ENCODE measurements at places on chromosomes 1 and 21.

DNA sequence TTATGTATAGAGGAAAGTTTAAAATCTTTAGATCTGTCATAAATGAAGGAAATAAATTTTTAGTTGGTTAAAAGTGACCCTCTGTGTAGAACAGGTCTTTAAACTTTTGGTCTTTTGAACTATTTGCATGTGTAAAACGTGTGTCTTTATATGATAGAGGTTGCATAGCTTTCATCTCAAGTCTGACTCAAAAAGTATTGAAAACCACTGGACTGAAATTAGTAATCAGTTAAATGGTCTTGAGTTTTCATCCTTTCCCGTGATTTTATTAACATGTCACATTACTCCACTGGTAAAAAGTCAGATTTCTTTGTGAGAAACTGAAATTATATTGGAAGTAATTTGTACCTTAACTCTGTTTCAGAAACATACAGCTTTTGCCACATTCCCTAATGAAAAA is 1.8 kb downstream of the RNPC3 start:
- no peak for DNase-seq

DNA sequence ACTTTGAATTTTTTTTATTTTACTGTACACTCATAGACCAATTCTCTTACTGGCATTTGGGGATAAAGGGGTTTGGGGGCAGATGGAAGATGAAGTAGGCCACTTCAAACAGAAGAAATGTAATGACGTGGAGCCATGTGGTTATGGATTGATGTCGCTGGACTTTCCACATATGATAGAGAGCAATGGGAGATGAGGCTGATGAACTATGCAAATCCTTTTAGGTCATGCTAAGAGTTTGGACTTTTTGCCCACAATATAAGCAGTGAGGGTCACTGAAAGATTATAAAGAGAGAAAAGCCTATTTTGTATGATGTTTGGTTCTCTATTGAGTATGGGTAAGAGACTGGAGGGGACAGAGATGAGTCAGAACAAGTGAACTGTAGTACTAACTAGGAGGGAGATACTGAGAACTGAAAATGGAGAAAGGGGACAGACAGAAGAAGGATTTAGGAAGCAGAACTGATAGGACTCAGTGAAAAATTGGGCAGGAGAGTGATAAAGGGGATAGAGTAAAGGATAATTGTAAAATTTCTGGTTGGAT is 9.2 kb downstream of the C1orf21 start:
- DNase-seq = no peak

- DNase-seq = no peak
Measured at GRCh38 chr1:116923421-116923820, 13.7 kb downstream of the PTGFRN start.

DNA sequence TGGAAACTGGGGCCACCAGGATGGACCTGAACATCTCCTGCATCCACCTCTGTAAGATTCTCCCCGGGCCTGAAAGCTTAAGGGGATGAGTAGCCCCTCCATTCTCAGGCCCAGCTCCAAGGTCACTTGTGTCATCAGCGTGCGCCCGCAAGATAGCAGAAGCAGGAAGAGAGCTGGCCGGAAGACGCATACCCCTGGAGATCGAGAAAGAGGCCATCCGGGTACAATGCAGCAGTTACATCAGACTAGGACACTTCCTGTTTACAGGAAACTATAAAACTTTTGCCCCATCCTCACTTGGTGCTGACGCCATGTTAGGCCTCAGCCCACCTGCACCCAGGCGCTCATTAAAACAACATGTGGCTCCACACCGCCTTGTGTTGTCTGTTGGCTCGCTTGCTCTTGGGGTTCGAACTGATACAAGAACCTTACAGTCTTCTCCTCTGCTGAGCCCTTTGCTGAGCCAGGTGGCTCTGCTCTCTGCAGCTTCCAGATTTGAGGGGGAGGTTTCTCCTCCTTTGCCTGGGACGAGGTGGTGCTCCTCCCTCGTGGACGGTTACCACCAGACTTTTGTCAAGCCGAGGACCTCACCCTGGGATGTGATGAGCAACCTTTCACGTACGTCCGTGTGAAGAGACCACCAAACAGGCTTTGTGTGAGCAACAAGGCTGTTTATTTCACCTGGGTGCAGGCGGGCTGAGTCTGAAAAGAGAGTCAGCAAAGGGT is 277.5 kb upstream of the C1orf174 start:
- DNase-seq = no peak

DNA sequence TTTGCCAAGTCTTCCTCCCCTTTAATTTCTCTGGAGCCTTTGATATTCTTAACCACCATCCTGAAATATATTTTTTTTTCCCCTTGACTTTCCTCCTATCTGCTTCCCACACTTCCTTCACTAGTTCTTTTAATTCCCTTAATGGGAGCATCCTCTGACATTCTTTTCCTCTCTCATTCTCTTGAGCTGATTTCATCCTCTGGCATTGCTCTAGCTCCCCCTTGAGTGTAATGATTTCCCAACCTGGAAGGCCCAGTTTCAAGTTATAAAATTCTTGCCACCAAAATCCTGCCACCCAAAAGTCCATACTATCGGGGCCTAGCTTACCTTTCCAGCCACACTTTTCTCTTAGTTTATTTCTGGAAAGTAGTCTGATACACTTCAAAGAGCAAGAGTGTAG is 39.5 kb upstream of the UBE2U start:
- no peak for DNase-seq

DNA sequence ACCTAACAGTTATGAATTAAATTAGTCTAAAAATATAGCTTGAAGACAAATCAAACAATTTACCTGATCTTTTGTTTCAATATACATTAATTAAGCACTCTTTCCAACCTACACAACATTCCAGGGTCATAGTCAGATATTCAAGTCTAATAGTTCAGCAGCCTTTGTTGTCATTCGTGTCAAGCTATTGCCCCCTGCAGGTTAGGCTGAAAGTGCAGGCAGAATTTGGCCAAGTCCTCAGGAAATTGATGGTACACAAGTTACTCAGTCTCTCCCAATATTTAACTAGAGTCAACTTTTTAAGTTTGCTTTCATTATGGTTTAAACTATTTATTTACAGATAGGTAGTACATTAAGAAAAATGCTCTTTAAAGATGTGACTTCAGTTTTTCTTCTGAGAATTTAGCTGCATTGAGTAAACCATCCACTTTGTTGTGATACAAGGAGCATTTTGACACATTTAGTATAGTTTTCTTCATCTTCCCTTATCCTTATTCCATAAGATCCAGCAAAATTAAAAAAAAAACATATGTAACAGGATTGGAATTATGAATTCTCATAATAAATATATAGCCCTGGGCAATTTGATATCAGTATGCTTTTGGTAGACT is 130.3 kb upstream of the DPYD start:
- DNase-seq = peak; percentile 88

DNA sequence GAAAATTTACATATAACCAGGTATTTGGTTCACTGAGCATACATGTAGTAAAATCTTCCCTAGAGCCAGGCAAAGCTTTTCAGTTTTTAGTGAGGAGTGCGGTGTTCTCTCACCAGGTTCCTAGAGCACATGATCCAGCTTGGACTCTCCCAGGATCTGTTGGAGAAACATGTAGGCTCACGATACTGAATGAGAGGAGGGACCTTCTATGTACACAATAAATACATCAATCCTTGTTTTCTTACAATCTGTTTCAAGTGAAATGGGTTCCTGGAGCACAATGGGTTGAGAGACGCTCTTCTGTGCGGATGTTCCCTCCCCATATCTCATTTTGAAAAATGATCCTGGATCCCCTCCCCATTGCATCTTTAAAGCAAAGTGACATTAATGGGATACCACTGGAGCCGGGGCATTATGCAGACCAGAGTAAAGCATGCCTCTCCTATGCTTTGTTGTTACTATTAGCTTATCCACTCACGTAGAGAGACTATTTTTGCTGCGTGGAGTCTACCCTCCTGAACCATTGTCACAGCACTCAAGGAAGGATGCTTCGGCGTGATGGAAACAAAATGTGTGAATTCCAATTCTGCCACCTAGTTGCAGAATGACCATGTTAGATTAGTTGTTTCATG is 19.3 kb downstream of the SMYD2 start:
- no peak for DNase-seq

DNA sequence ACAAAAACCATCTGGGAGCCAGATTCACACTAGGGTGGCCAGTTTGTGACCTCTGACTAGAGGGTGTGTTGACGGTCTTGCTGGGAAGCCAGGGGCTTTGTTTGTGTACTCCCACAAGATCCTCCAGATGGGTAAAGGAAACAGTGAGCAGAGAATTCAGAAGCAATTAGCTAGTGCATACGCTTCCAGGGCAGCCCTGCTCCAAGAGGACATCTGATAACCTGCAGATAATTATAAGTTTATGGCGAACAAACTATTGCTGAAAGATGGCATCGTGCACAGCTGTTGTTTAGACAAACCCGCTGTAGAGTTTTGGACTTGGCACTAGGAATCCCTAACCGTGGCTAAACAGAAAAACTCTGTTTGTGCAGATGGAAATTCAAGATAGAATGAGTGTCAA is 326.4 kb downstream of the TGFB2 start:
- DNase-seq = peak; percentile 57

- DNase-seq = peak; percentile 43
Measured at GRCh38 chr1:10253755-10254154, 43.4 kb downstream of the KIF1B start.

- no peak for DNase-seq
Measured at GRCh38 chr1:81314513-81315233, 486.1 kb upstream of the ADGRL2 start.

- DNase-seq = no peak
Measured at GRCh38 chr1:205306929-205307566, 14.5 kb downstream of the NUAK2 start.

DNA sequence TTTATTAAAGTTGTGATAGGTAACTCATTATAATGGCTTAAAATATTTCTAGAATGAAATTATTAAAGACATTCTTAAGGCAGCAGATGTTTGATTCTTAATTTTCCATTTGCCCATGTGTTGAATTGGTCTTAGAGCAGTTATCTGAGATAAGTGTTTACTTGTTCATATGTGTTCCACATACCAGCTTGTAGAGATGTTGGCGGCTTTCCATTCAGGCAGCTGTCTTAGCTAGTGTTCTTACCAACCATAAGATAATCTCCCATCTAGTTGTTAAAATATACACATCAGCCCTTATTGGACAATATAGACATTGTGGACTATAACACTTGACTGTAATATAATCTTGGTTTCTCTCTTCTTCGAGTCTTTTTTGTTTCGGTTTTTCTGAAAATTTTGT is 1372.9 kb upstream of the ADGRL2 start:
- no peak for DNase-seq

- DNase-seq = no peak
Measured at GRCh38 chr1:247409869-247410544, 6.0 kb upstream of the NLRP3 start.

DNA sequence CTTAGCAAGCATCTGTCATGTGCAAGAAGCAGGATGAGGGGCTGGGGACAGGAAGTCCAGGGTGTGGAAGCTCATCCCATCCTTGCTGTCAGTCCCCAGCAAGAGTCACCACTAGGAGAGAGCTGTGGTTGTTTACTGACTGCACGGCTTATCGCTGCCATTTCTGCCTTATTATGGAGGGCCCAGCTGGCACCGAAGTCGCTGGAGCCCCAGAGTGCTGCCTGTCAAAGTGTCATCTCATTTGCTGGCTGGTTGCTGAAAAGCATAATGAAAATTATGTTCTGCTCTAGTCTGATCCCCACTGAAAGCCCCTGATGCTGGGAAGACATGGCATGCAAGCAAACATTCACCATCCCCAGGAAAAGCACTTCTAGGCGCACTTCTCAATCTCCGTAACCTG is 642.7 kb downstream of the NPHP4 start:
- no peak for DNase-seq

GRCh38 chr1:37042506-37042905 is 8.2 kb upstream of the GRIK3 start:
- no peak for DNase-seq

- no peak for DNase-seq
Measured at GRCh38 chr21:18023157-18023556, 204.0 kb upstream of the C21orf91 start.

GRCh38 chr1:231842441-231842840 is 215.9 kb downstream of the DISC1 start:
- DNase-seq = no peak

DNA sequence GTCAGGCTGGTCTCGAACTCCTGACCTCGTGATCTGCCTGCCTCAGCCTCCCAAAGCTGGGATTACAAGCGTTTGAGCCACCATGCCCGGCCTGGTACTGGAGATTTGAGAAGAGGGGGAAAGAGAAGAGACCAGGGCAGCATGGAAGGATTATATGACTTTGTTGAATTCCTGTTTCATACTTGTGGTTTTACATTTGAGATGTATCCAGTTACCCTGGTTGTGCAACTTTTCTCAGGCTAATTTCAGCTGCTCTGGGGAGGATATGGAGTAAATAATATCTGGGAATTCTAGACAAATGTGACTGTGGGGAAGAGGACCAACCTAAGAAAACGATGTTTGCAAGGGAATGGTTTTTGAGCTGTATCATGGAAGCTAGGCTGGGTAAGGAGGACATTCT is 89.5 kb upstream of the GREM2 start:
- no peak for DNase-seq

GRCh38 chr1:224499204-224499603 is 64.6 kb upstream of the WDR26 start:
- DNase-seq = no peak

DNA sequence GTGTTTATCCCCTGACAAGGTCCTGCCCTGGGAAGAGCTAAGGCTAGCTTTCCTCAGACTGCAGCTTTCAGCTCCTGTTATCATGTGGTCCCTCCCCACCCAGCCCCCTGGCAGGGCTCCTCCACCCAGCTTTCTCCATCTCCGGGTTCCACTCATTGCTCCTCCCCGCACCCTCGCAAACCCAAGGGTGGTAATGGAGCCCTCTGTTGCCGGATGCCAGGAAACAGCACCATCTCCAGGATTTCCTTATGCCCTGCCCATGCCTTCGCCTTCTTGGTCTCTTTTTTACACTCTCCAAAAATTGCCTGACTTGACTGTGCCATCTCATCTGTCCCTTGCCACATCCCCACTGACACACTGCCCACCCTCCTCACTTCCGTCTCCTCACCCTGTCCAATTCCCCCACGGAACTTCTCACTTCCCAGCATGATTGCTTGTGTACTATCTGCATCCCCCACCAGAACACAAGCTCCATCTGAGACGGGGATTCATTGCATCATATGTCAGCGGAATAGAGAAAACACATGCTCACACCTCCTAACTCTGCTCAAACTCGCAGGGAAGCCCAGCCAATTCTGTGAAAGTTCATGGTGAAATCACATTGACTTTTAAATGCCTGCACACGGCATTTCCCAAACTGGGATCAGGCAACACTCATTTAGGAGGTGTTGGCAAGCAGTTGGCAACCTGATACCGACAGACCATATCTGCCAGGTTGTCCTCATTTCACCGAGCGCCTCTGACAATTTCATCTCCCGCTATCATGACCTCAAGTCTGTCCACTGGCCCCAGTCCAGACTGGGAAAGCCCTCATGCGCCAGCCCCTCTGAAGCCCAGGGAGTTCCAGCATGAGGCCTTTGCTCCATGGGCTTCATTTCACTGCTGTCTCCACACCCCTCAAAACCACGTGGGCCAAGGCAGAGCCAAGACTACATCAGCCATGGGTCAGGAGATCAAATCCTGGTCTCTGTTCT is 201.1 kb downstream of the MATN1 start:
- no peak for DNase-seq

- no peak for DNase-seq
Measured at GRCh38 chr1:81730881-81731280, 69.9 kb upstream of the ADGRL2 start.
